ENCODE measurements at places on chromosomes 1 and 21. TPM values are rescaled to one million over a fixed set of nuclear protein-coding genes. Genes with fewer than 3 reads are reported as not detected.

DNA sequence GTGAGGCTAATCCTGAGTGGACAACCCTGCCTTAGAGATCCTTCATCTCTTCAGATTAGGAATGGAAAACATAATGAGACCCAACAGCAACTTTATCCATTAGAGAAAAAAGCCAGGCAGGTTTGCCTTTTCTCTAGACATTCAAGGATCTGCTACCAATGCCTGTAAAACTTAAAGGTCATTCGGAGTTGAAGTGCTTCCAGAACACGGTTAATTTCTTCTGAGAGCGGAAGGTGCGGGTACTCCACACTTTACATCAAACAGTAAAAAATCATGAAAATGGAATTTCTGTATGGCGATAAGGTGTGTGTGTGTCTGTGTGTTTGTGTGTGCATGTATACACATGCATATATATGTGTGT is 65.2 kb upstream of the PRKACB start:
- peak overlapping the region; percentile 95 for H3K27ac ChIP-seq
- H3K4me3 ChIP-seq: peak overlapping the region; percentile 79
- no peaks in the 10 kb centered on the region for H3K27me3 ChIP-seq
- H3K4me1 ChIP-seq: peaks cover 6% of the 10 kb centered on the region

DNA sequence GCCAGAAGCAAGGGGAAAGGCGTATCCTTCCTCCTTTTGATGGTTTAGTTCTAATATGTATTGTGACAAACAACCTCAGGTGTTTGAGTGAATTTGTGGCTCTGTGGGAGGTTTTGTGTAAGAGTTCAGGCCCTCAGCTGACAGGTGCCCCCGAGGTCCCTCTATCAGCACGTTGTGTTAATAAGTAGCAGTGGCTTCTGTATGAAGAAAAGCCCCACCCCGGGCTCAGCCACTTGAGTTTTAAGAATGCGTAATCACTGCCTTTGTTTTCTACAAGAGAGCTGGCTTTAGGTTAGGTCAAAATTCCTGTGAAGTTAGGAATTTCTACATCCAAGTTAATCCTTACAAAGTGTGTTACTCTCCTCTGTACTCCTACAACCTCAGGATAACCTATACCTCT is 92.4 kb upstream of the PGBD5 start:
- H3K27ac ChIP-seq: no peak overlapping the region
- DNase-seq: no peak
- no peaks in the 10 kb centered on the region for H3K36me3 ChIP-seq
- H3K27me3 ChIP-seq: no peaks in the 10 kb centered on the region
- H3K4me3 ChIP-seq: no peak overlapping the region

DNA sequence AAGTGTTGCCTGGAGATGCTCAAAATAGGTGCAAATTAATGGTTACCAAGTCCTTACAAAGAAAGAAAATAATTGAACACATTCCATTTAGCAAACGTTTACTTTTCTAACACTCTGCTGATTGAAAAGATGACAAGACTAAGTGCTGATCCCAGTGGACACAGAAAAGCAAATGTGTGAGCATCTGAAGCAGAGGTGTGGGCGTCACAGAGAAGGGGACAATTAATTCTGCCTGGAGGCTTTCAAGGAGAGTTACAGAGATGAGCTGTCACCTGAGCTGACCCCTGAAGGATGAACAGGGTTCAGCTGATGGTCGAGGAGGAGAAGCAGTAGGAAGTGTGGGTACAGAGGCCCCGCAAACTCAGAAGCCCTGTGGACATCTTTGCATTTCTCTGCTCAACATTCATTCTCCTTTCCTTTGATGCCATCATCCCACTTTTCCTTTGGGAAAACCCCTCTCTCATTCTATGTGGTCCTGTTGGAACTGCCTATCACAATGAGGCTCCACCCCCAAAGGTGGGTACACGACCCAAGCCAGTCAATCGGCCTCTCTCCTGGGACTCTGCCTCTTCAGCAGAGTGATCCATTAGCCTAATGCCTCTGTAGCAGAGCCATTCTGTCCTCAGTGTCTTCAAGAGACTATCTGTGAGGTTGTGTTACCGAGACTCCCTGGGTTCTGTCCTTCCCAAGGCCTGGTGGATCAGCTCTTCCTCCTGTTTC is 17.2 kb upstream of the PLA2G2E start:
- no peak for DNase-seq
- no peaks in the 10 kb centered on the region for H3K4me1 ChIP-seq
- no peak overlapping the region for H3K27ac ChIP-seq
- H3K36me3 ChIP-seq: no peaks in the 10 kb centered on the region
- no peaks in the 10 kb centered on the region for H3K27me3 ChIP-seq

GRCh38 chr1:100972185-100972584 is 53.4 kb downstream of the DPH5 start:
- peaks cover 17% of the 10 kb centered on the region for H3K36me3 ChIP-seq
- H3K27ac ChIP-seq: no peak overlapping the region
- no peaks in the 10 kb centered on the region for H3K4me1 ChIP-seq
- no peaks in the 10 kb centered on the region for H3K27me3 ChIP-seq

DNA sequence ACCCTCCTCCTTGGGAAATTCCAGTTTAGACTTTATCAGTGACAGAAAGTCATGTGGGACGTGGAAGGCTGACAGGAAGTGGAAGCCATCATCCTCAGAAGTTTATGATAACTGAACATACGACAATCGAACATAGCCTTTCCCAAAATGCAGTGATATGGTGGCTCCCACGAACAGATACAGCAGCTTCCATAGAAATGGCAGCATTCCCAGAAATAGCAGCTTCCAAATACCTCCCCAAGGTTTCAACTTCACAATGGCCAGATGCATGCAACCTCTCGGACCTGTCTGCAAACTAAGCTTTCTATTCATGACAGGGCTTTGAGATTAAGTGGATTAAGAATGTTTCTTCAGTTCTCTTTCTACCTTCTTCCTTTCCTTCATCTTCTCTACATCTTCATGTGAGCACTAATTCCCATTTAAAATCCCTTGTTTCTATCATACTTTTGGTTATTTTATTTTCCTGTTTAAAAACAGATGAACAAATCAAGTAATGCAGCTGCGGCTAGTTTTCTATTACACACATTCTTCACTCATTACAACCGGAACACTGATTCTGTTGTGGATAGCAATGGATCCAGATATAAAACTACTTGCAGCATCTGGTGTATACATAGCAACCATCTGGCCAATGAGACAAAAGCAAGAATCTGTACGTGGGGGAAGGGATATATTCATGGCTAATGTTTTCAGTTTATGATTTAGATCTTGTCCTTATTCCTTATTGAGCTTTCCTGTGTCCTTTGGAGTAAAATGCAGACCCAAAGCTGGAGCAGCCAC is 304.8 kb downstream of the BRINP3 start:
- H3K36me3 ChIP-seq: no peaks in the 10 kb centered on the region

DNA sequence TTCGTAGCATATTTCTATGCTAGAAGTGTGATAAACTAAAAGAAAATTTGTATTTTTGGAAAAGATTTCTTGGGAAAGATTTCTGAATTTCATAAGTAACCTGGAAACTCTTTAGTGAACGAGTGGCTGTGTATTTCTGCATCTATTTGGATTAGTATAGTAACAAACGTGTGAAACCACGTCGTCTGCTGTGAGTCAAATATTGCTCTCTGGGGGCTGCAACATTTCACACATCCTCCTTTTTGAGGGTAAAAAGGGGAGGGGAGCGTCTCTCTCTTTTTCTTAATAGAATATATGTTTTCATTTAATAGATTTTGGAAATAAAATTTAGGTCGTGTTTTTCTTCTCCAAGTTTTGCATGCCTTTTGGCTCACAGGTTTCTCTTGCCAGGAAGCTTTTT is 44.8 kb downstream of the LHX9 start:
- no peak overlapping the region for H3K4me3 ChIP-seq
- no peaks in the 10 kb centered on the region for H3K36me3 ChIP-seq
- H3K27ac ChIP-seq: no peak overlapping the region
- no peak for DNase-seq
- H3K27me3 ChIP-seq: no peaks in the 10 kb centered on the region

- no peaks in the 10 kb centered on the region for H3K36me3 ChIP-seq
- no peak overlapping the region for H3K4me3 ChIP-seq
- H3K27me3 ChIP-seq: no peaks in the 10 kb centered on the region
- DNase-seq: no peak
- peaks cover 13% of the 10 kb centered on the region for H3K4me1 ChIP-seq
These were observed 48.9 kb upstream of the ZNF326 start for GRCh38 chr1:89945852-89946476.

- H3K27me3 ChIP-seq: no peaks in the 10 kb centered on the region
- H3K4me1 ChIP-seq: peaks cover 88% of the 10 kb centered on the region
- peak overlapping the region; percentile 75 for H3K27ac ChIP-seq
- H3K4me3 ChIP-seq: no peak overlapping the region
- no peak for DNase-seq
These were observed 28.1 kb upstream of the WASF2 start for GRCh38 chr1:27517907-27518718.

DNA sequence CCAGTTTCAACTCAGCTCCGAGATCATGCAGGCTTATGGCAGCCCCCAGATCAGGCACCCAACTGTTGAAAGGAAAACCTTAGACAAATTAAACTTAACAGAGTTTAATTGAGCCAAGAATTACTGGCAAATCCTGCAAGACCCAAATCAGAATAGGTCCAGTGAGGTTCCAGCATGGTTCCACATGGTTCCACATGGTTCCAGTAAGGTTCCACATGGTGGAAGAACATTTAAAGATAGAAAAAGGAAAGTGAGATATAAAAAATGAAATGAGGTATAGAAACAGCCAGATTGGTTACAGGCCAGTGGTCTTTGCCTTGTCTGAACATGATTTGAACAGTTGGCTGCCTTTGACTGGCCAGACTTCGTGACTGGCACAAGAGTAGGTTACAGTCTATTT is 288.8 kb upstream of the LRRC7 start:
- no peak overlapping the region for H3K4me3 ChIP-seq
- H3K27me3 ChIP-seq: no peaks in the 10 kb centered on the region
- H3K27ac ChIP-seq: no peak overlapping the region
- DNase-seq: no peak
- no peaks in the 10 kb centered on the region for H3K36me3 ChIP-seq

ITGB3BP gene
- total RNA-seq: 5.7 TPM

C21orf58 gene
- 0.31 TPM for total RNA-seq

FAM229A gene
- 7.5 TPM for total RNA-seq

PHTF1 gene
- 12.4 TPM for total RNA-seq

PODN gene
- 47.2 TPM for total RNA-seq

ABCA4 gene
- total RNA-seq: not detected

ACTL8 gene
- total RNA-seq: not detected
